ENCODE measurements at places on chromosomes 5 and 9.

GRCh38 chr9:29969856-29970647, 2396.8 kb upstream of the C9orf72 start:
- peak; percentile 23 for DNase-seq

DNA sequence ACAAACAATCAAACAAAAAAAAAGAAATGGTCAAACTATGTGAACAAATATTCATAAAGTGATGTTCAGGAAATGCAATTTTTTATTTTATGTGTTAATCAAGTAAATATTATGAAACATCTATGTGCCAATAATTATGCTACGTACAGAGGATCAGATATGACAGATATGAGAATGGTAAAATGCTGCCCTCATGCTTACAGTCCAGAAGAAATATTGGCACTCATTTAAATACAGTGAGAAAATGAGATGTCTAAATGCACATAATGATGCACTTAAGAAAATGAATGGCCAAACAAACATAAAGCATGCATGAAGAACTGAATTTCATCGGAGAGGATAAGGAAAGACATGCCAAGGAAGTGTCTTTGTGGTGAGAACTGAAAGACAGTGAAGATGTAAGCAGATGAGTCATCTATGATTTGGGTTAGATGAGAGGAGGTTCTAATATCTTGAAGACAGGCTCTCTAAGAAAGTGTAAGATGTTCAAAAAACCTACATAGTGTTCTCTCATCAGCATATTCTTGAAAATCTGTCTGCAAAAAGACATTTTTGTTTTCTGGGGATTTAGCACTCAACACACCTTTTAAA, 1231.1 kb upstream of the ACO1 start:
- no peak for DNase-seq

- DNase-seq = no peak
These were observed 312.5 kb downstream of the NPR3 start for GRCh38 chr5:33023649-33024048.

DNA sequence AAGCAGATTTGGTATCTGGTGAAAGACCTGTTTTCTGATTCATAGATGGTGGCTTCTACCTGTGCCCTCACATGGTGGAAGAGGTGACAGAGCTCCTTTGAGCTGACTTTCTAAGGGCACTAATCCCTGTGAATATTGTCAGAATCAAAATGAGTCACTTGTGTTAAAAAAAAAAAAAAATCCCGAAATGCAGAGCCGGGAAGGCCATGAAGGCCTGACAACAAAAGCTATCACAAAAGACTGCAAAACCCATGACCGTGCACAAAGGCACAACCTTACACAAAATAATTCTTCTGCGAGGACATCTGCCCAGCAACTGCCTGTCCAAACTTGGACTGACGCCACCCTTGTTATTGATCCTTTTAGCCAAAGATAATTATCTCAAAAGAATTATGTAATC, 19.6 kb upstream of the UBTD2 start:
- DNase-seq = no peak

GRCh38 chr9:600006-600405, 241.5 kb upstream of the DMRT1 start:
- DNase-seq = no peak

All from NCI-H524 treated with DMSO at 0.1 percent for 48 hours (cell line).